ENCODE measurements at places on chromosomes 13 and 19.
A peak's percentile ranks its signal among the peaks of the same experiment; 100 is the strongest.

GRCh38 chr13:50993934-50994333 is 84.3 kb downstream of the RNASEH2B start:
- no peak for DNase-seq

DNA sequence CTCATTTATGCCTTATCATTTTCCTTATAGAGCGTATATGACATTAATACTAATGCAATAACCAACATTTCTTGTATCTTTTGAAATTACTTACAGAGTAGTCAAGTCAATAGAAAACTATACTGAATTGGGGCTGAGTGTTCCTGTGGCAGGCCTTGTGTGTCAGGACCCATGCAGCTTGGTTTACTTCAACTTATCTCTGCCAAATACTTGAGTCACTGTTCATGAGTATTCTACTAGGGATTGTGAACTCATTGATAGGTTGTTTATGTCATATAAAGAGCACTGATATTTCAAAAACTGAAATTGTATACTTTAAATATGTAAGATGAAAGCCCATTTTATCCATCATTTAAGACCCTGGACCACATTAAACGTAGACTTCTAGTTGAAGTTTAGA is 688.6 kb upstream of the SLITRK1 start:
- no peak for DNase-seq

DNA sequence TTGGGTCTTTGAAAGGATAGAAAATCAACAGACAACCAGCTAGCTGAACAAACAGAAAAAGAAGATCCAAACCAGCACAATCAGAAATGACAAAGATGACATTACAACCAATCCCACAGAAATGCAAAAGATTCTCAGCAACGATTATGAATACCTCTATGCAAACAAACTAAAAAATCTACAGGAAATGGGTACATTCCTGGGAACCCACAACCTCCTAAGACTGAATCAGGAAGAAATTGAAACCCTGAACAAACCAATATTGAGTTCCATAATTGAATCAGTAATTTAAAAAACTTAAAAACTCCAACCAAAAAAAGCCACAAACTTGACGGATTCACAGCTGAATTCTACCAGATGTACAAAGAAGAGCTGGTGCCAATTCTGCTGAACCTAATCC is 20.9 kb upstream of the C1QTNF9B start:
- no peak for DNase-seq

DNA sequence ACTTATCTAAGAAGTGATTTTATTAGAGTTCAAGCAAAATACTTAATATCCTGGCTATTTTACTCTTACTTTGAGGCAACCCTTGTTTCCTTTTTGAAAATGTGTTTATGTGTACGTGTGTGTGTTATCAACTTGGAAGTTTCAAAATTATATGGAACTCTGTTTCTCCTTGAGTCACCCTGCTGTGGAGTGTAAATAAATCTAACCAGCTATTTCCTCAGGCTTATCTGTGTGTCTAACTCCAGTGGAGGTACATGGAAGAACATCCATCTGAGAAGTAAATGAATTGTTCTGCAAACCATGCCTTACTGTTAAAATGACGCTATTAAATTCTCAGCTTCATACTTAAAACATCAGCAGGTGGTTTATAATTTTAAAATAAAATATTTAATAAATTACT is 583.4 kb upstream of the SLITRK5 start:
- DNase-seq, result no peak

GRCh38 chr13:47976325-47976724 is 24.7 kb downstream of the SUCLA2 start:
- no peak for DNase-seq

- no peak for DNase-seq
Observed at GRCh38 chr13:97932647-97933046, 20.8 kb upstream of the IPO5 start.

GRCh38 chr19:42280815-42281145 is 11.7 kb downstream of the CIC start:
- DNase-seq, result no peak

DNA sequence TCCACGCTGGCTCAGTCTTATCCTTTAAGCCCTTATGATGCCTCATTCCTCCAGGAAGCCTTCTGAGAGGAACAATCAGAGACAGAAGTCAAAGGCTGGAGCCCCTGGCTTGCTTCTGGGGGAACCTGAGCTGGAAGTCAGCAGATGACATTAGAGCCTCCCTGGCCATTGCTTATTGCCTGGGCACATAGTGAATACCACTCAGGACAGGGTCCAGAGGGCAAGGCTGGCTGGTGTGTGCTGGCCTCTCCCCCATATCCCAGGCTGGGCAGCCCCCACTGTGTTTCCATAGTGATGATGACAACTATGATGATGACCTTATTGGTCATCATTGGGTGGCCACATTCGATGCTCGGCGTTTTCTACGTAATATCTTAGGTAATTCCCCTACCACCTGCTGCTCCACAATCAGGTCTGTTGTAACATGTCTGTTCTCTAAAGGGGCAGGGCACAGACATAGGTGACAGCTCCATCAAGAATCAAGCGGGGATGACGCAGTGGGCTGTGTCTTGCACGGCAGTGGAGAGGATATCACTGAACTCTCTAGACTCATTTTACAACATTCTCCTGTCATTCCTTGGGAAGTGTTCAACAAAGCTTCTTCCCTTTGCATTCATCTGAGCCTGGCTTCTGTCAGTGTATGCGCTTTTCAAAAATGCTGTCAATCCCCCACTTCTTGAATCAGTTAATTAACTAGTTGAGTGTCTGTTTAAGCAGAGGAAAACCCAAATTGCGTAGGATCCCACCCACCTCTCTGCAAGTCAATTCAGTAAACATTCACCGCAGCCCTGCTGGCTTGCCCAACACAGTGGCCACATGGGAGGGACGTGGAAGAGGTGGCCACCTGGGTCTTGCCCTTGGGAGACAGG is 89.4 kb upstream of the TSHZ3 start:
- DNase-seq, result no peak

GRCh38 chr13:59673286-59673685 is 490.4 kb downstream of the DIAPH3 start:
- no peak for DNase-seq

- no peak for DNase-seq
Observed at GRCh38 chr13:50428183-50428877, 413.1 kb downstream of the KCNRG start.

- DNase-seq, result no peak
Observed at GRCh38 chr13:60175571-60175970, 11.8 kb upstream of the DIAPH3 start.

- no peak for DNase-seq
Observed at GRCh38 chr13:112333756-112334543, 42.2 kb upstream of the SPACA7 start.

DNA sequence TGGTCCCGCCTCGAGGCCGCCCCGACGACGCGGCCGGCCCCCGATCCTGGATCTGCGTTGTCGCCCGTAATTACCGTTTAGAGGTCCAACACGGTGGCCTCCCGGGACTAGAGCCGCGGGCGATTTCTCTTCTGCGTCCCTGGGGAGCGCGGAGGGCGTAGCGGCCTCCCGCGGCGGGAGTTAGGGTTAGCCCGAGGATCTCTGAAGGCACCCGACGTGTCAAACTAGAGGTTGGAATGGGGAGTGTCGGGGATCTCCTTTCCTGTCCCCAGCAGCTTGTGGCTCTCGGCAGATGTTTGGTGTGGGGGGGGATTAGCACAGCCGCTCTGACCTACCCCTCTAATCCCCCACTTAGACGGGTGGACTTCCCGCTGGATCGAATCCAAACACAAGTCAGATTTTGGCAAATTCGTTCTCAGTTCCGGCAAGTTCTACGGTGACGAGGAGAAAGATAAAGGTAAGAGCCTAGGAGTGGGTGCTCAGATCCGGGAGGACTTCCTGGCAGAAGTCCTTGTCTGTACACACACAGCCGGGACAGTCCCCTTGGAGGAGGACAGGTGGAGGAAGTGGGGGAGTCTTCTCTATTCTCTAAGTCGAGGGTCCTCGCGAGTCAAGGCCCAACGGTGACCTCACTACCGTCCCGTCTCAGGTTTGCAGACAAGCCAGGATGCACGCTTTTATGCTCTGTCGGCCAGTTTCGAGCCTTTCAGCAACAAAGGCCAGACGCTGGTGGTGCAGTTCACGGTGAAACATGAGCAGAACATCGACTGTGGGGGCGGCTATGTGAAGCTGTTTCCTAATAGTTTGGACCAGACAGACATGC is 581 bp downstream of the CALR start:
- DNase-seq, result no peak

- no peak for DNase-seq
Observed at GRCh38 chr13:37107456-37107855, 2.0 kb upstream of the CSNK1A1L start.

DNA sequence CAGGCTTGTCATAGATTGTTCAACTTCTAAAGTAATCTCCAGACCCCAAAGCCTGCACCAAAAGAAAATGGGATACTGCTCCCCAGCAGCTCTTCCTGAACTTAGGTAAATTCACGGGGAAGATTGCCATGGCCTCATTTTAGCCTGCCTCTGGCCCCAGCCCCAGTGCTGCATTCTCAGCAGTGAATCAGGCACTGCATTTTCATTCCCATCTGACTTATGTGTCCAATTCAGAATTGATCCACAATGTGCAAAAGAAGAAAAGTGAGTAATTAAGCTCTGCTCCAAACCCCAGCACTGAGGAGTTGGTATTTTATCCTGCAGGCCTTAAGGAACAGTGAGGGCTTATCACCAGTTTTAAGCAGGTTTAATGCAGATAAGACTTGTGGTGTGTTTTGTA is 176.4 kb downstream of the KCTD12 start:
- no peak for DNase-seq

GRCh38 chr13:19329365-19329764 is 147.7 kb upstream of the TUBA3C start:
- DNase-seq, result no peak

GRCh38 chr19:36973021-36973843 is 57.1 kb downstream of the ZNF568 start:
- DNase-seq, result peak; percentile 85

GRCh38 chr13:22198641-22199217 is 527.9 kb downstream of the FGF9 start:
- no peak for DNase-seq

- no peak for DNase-seq
Observed at GRCh38 chr13:27920677-27921420, 1.0 kb downstream of the PDX1 start.

GRCh38 chr13:102687520-102687919 is 7.3 kb downstream of the METTL21C start:
- no peak for DNase-seq

DNA sequence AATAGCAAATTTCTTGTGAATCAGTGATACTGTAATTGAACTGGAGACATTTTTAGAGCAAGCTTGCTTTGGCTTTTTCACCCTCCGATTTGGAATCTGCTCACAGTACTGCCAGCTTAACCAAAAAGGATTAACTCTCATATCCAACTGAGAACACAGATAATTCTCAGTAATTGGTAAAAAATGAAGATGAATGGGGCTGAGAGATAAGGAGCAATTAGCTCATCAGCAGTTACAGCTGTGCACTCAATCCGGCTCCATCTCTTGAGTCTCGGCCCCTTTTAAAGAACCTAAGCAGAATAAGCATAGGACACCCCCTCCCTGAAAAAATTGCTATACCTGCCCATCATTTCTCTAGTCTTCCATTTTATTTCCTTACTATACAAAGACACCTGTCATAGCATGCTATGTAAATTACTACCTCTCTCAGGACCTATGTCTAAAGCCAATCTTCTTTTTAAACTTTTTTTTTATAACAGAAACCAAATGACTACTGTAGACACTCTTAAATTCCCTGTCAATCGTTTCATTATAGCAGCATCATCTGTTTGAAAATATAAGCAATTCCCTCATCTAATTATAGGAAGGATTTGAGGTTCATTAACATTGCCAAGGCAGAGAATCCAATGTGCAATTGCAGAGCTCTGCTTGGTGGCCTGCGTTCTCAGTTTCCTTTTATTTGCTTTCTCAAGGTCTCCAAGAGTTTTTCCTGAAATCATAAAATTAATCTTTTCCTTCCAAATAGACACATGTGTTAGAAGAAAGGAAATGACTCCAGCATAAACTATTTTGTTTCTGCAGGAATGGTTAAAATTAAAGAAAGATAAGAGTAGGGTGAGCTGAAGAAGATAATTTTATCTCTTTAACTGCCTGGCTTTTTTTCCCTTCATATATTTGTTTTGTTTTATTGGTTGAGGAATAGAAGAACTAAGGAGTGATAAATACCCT is 242.1 kb downstream of the DACH1 start:
- no peak for DNase-seq

DNA sequence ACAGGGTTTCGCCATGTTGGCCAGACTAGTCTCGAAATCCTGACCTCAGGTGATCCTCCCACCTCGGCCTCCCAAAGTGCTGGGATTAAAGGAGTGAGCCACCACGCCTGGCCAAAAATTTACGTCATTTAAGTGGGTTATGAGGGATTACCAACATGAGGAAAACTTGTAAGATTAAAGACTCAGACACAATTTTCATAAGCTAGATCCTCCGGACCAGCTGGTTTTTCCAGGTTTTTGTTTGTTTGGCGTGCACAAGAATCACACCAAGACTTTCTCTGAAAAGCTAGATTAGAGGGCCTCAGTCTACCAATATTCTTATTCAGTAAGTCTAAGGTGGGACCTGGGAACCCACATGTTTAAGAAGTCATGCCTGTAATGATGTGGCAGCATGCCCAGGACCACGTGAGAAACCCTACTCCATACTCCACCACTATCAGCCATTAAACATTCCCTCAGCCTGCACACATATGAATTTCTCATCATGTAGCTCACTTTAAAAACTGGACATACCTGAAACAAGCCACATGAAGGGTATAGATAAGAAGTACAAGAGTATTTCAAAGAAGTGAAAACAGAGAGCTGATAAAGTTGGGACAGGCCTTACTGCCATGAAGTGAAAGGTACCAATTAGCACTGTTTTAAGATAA is 25.7 kb downstream of the DIAPH3 start:
- DNase-seq, result no peak

- no peak for DNase-seq
Observed at GRCh38 chr19:58059671-58060078, 593 bp downstream of the ZNF135 start.

DNA sequence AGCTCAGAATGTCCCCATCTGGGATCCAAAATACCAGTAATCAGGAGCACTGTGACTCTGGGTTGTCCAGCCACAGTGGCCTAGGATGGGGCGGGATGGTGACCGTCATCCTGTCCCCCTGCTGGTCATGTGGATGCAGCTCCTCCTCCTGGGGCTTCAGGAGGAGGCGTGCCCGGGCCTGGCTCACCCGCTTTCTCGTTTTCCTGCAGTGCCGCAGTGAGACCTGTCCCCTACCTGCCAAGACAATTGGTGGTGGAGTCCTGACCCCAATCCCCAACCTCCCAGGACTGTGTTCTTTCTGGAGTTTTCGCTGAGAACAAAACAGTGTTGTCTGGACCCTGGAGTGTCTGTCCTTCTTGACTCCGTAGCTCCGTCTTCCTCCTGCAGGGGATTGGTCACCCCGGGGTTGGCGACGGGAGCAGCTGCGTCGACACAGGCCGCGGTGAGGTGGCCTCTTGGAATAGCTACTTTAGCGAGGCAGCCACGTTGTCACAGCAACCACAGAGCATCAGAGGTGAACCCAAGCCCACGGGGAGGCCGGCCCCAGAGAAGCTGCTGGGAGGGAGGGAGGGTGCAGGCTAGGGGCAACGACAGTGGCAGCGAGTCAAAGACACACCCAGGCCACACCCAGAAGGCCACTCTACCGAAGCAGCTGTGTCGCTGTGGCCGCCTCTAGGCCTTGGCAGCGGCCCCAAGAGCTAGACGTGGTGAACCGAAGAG is 10.2 kb upstream of the EMC10 start:
- DNase-seq, result no peak

GRCh38 chr13:91946498-91947070 is 548.2 kb downstream of the GPC5 start:
- DNase-seq, result no peak

- no peak for DNase-seq
Observed at GRCh38 chr13:40094056-40094455, 438.6 kb downstream of the COG6 start.

- DNase-seq, result no peak
Observed at GRCh38 chr13:83622422-83622784, 259.9 kb downstream of the SLITRK1 start.

GRCh38 chr13:70995338-70995737 is 871.7 kb downstream of the DACH1 start:
- no peak for DNase-seq

Data from caudate nucleus (tissue), 63 donors.